ENCODE measurements at places on chromosomes 5 and 9.

DNA sequence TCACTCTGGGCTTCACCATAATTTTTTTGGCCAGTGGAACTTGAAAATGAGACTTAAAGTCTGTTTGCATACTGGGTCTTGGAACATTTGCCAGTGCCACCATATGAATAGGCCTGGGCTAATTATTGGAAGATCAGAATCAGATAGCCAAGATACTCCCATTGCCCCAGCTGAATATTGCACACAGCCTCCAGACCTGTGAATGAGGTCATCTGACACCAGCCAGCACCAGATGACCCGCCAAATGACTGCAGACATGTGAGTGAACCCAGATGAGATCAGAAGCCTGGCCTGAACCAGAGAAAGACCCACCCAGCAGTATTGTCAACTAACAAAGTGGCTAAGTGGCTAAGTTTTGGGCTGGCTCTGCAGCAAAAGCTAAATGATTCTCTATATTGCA, 220.5 kb upstream of the MPDZ start:
- no peak for DNase-seq

DNA sequence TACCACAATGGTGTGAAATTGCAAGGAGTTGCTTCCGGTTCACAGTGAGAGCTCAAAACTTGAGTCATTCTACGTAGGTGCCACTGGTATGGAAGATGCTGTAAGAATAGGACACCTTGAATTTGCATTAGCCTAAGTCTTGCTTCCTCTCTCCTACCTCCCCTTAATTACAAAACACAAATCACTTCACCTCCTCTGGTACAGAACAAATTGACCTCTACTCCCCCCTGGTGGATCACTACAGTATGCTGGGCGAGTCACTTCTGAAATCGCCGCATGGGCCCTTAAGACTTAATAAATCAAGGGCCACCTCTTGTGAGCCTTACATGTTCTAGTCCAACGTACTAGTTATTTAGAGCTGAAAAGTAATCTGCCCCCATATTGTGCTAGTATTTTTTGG, 145.3 kb upstream of the SMARCA2 start:
- DNase-seq: peak; percentile 24

GRCh38 chr5:44384816-44385215, 4.4 kb downstream of the FGF10 start:
- DNase-seq: no peak

DNA sequence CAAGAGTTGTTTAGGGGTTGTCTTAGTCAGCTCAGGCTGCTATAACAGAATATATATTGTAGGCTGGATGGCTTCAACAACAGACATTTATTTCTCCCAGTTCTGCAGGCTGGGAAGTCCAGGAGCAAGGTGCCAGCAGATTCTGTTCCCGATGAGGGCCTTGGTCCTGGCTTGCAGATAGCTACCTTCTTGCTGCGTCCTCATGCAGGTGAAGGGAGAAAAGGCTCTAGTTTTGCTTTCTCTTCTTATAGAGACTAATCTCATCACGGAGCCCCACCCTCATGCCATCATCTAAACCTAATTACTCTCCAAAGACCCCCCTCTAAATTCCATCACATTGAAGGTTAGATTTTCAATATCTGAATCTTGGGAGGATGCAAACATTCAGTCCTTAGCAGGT, 246.0 kb upstream of the ANKRD55 start:
- no peak for DNase-seq

DNA sequence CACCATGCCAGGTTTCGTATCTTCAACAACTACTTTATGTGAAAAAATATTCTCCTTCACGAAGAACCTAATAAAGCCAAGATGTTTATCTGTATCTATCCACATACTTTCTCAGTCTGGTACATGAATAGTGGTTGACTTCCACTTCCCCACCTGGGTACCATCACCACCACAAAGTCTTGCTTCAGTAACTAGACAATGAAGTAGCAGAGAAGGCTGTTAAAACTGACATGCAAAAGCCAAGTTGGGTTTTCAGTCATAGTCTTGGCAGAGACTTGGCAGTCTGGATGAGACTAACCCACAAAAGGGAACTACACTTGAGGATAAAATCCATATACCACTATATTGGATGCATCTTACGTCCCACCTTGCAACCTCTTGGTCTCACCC, 5.0 kb downstream of the P4HA2 start:
- DNase-seq: no peak

- no peak for DNase-seq
Measured at GRCh38 chr5:16809010-16809394, 127.1 kb downstream of the MYO10 start.
